ENCODE measurements at places on chromosomes 2 and 18.
A peak's percentile ranks its signal among the peaks of the same experiment; 100 is the strongest.

- peak; percentile 38 for DNase-seq
Measured at GRCh38 chr2:21317131-21317530, 193.4 kb downstream of the TDRD15 start.

GRCh38 chr2:75480971-75481836, 79.5 kb downstream of the EVA1A start:
- DNase-seq, result peak; percentile 32

DNA sequence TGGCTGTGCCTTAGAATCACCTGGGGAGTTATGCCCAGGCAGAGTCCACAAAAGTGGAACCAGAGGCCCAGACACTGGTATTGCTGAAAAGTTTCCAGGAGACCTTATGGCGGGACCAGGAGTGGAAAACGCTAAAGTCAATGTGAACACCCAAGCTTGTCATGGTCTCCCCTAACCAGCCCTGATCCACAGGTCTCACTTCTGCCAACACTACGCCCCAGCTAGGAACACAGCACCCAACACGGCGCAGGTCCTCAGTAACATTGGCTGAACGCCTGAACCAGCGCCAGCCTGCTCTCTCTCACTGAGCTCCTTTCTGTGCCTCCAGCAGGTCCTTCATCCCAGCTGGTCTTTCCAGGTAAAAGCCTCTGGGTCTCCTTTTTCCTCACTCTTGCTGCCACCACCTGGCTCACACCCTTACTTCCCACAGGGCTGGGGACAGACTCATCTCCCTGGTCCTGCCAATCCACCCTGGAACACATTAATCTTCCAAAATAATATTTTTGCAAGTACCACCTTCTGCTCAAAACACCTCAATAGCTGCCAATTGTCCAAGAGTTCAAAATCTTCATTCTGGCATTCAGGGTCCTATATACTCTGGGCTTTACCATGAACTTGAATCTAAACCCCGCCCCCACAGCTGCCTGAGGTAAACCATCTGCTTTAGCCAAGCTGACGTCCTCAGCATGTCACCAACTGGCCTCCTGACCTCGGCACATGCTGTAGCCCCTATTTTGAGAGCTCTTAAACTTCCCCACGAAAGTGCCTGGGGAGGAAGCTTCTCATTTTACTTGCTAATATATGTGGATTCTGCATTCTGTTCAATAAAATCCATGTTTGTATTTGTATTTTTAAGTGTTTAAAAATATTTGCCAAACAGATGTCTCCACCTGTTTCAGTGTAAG, 34.6 kb downstream of the ADCY3 start:
- DNase-seq, result no peak

GRCh38 chr2:182616471-182617393, 99.3 kb upstream of the DNAJC10 start:
- DNase-seq, result no peak

GRCh38 chr2:51597086-51597485, 565.2 kb upstream of the NRXN1 start:
- DNase-seq, result no peak

DNA sequence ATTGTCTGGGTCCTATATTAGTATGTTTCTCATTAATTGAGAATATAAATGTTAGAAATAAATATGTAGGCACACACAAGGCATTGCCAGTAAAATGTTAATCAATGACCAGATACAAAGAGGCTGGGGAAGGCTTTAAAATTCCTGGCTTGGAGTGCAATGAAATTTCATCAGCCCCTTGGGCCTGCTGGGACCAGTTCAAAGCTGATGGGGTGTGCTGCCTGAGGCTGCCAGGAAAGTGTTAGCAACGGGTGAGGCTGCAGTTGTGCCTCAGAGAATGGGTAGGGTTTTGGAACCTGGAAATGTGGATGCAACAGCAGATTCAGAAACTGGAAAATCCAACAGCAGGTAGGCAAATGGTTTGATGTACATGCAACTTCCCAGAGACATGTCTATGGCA, 68.9 kb downstream of the DIPK1C start:
- DNase-seq, result no peak

- DNase-seq, result no peak
Measured at GRCh38 chr2:74079522-74080341, 68.0 kb downstream of the BOLA3 start.

GRCh38 chr2:133919285-133919684, 334.6 kb upstream of the MGAT5 start:
- no peak for DNase-seq

DNA sequence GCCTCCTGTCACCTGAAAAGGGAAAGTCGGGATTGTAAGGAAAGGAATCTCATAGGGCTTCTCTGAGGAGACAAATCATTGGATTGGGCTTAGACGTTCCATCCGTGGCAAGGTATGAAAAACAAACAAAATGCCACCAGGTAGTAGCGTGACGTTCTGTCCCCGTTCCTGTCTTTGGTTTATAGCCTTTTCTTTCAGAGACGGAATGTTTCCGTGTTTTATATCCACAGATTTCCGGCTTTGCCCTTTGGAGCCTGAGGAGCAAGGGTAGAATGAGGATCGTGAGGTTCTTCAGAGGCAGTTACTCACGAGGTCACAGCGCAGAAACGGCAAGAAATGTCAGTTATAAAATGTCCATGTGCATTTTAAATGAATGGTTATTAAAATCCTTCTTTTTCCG, 118.3 kb downstream of the TMEM18 start:
- DNase-seq, result peak; percentile 6

GRCh38 chr2:179626261-179626660, 235.2 kb downstream of the ZNF385B start:
- DNase-seq, result no peak

- peak; percentile 88 for DNase-seq
Measured at GRCh38 chr2:29811378-29811777, 110.0 kb downstream of the ALK start.

- no peak for DNase-seq
Measured at GRCh38 chr2:188892636-188893035, 81.5 kb upstream of the COL3A1 start.

GRCh38 chr2:167388497-167388896, 500.2 kb downstream of the XIRP2 start:
- DNase-seq, result no peak

DNA sequence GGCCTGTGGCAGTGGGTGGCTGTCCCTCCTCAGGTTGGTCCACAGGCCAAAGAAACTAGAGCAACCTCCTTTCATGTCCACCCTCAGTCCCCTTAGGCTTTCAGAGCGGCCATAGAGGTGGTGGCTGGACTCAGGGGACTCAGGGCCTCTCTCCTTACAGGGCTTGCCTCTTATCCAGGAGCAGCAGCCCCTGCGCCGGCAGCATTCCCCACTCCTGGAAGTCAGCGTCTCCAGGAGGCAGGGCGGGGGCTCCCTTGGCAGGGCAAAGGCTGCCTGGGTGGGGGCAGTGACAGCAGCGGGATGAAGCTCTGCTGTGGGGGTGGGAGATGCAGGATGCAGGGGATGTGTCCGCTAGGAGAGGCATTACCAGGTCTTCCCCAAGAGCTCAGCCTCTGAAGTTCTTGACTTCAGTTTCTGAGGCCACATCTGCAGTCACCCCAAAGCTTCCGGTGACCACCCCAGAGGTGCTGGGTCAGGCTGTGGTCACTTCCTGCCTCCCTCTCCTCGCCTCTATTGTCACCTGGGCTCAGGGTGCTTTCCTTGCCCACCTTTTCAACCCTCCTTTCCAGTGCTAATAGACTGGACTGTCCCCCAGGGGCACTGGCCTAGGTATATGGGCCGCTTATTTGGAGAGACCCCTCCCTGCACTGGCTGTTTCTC, 8.6 kb upstream of the GPR55 start:
- no peak for DNase-seq

GRCh38 chr2:61722318-61722717, 131.5 kb downstream of the FAM161A start:
- DNase-seq, result no peak

DNA sequence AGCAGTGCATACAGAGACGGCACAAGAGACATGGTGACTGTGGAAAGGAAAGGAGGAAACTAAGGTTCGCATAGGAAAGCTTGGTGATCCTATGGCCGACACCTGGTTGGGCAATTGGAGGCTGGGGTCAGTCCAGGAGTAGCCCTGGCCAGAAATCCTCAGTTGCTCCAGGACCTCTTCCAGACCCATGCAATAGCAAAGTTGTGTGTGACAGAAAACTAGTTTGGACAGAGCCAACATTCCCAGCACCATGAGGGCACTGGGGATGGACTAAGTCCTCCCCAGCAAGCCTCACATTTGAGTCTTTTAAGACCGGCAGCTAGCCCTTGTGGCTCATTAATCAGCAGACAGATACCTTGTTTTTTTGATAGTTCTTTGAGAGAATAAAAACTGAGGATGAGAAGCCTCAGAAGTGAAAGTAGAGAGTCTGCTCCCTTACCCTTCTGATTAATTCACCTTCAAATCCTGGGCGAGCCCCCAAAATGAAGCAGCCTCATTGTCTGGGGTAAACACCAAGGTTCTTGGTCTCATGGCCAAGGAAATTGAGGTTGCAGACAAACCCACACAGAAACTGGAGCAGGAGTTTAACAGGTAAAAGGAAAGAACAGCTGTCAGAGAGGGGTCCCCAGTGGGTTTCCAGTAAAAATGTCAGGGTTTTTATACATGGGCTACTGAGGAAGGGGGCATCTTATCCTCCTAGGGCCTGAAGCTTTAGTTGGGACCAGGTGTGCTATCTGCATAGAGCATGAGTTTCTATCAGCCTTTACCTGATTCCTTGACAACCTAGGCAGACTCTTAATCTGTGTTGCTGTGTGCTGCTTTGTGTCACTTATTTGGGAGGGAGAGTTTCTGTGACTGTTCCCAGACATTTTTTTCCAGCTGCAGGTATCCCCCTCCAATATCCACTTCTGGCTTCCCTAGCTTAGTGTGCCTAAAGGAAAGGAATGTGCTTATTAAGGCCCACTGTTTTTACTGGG, 39.1 kb downstream of the STK17B start:
- DNase-seq, result no peak

DNA sequence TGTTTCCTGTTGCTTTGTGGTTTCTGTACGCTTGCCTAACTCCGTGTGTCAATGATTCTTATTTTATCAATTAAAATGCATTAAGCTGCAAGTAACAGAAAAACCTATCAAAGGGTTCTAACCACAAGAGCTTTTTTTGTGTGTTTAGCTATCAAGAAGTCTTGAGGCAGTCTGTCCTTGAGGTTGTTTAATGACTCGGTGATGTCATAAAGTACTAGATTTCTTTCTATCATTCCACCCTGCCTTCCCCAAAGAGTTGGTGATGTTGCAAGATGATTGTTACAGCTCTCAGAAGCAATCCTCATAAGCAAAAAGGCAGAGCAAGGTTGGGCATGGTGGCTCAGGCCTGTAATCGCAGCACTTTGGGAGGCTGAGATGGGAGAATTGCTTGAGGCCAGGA, 51.9 kb upstream of the SPTBN1 start:
- DNase-seq, result no peak

GRCh38 chr18:32661486-32662299, 111.1 kb downstream of the KLHL14 start:
- DNase-seq, result peak; percentile 51

DNA sequence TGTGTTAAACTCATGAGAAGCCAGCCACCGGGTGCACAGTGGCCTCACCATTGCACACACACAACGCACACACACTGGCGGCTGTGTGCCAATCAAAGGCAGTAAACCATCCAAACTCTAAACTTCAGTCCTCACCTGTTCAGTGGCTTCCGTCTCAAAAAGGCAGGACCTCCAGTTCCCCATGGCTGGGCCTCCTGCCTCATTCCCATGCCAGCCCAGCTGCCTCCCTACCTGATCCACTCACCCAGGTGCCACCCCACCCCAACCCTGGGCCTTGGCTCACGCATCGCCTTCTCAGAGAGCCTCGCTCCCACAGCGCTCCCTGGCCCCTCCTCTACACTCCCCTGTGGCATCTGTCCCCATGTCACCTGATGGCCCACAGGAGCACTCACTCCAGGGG, 190.9 kb downstream of the EIPR1 start:
- no peak for DNase-seq

- peak; percentile 7 for DNase-seq
Measured at GRCh38 chr2:62713837-62714236, 8.3 kb downstream of the EHBP1 start.

DNA sequence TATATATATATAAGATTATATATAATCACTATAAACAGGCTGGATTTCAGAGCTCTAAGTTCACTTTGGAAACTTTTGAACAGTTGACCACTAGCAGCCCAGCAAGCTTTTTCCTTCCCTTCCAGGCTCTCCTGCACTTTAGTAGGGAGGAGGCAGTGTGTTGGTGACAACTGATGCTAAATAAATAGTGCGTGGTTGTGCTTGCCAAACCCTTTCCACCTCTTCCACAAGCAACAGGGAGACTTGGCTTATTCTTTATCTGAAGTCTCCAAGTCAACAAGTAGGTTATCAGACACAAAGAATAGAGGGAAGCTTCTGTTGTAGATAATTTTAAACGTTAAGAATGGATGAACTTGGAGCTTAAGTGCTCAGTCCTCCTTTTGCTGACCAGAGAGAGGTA, 408.2 kb upstream of the HNRNPA3 start:
- no peak for DNase-seq

- peak; percentile 64 for DNase-seq
Measured at GRCh38 chr2:216603010-216603883, 30.0 kb upstream of the IGFBP2 start.

- DNase-seq, result no peak
Measured at GRCh38 chr18:31652877-31653276, 31.5 kb downstream of the B4GALT6 start.

- no peak for DNase-seq
Measured at GRCh38 chr2:65504201-65504600, 71.8 kb upstream of the SPRED2 start.
